Daoy (cell line): ENCODE measurements at places on chromosomes 11 and 22. TPM values are rescaled to one million over a fixed set of nuclear protein-coding genes. Genes with fewer than 3 reads are reported as not detected.

- peak; percentile 32 for DNase-seq
Measured at GRCh38 chr11:22558664-22559063, 67.0 kb downstream of the FANCF start.

DNA sequence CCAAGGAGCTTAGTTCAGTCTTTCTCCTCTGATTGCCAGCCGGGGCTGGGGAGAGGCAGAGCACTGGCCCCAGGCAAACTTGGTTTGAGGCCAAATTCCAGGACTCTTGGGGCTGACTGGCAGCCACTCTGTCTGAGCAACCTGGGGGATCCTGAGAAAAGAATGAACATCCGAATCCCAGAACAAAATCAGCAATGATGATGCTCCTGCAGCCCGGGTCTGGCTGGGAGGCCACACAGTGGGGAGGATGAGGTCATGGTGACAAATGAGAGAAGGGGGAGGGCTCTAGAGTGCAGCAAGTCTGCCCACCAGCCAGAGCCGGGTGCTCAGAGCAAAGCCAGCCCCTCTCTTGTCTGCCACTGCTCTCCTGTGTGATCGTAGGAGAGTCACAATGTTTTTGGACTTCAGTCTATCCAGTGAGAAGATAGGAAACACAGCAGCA is 71.8 kb upstream of the PAX6 start:
- peak; percentile 76 for DNase-seq

The KCNK4 gene
- 0.23 TPM in 1 of 2 replicates, not detected in the other for total RNA-seq

GRCh38 chr22:31614781-31615490 is 47.1 kb downstream of the PISD start:
- no peak for DNase-seq
